ENCODE measurements at places on chromosomes 13 and 19.

DNA sequence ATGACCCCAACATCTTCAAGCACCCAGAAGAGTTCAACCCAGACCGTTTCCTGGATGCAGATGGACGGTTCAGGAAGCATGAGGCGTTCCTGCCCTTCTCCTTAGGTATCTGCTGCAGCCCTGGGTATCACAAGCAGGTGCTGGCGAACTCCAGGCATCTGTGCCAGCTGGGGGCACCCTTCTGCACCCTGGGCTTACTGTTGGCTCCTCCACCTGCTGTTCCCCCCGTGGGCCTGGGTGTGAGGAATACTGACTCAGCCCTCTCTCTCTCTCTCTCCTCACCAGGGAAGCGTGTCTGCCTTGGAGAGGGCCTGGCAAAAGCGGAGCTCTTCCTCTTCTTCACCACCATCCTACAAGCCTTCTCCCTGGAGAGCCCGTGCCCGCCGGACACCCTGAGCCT lies 13.0 kb downstream of the CYP2S1 start:
- no peak for DNase-seq

- DNase-seq: no peak
Observed at GRCh38 chr13:39864221-39864620, 208.8 kb downstream of the COG6 start.

DNA sequence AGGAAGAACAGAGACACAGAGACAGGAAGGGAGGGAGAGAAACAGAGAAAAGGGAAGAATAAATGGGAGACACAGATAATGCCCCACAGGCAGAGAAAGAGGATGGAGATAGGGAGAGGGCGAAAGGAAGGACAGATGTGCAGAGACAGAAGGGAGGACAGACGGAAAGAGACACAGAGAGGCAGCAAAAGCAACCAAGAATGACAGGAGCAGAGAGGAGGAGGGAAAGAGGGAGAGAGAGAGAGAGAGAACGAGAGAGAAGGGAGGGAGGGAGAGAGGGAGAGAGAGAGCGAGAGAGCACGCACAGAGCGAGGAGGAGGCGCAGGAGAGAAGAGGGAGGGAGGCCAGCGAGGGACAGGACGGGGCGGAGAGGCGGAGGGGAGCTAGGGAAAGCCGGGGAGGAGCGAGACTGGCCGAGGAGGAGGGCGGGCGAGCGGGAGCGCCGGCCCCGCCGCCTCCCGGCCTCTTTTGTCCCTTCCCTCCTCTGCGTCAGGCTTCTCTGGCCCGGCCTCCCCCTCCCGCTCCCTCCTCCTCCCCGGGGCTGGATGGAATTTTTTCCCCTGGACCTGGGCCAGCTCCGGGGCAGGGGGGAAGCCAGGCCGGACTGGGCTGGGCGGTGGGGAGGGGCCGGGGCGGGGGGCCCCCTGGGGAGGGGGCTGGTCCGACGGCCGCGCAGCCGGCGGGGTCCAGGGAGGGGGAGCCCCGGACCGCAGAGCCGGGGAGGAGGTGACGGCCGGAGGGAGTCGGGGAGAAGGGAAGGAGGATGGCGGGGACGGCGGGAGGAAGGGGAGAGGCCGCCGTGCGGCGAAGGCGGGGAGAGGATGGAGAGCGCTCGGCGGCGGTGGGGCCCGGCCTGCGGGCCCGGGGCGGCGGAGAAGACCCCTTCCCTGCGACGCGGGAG lies 4.2 kb upstream of the SPACA6 start:
- peak; percentile 56 for DNase-seq

GRCh38 chr19:55857974-55858373 lies 21.6 kb downstream of the NLRP4 start:
- no peak for DNase-seq

DNA sequence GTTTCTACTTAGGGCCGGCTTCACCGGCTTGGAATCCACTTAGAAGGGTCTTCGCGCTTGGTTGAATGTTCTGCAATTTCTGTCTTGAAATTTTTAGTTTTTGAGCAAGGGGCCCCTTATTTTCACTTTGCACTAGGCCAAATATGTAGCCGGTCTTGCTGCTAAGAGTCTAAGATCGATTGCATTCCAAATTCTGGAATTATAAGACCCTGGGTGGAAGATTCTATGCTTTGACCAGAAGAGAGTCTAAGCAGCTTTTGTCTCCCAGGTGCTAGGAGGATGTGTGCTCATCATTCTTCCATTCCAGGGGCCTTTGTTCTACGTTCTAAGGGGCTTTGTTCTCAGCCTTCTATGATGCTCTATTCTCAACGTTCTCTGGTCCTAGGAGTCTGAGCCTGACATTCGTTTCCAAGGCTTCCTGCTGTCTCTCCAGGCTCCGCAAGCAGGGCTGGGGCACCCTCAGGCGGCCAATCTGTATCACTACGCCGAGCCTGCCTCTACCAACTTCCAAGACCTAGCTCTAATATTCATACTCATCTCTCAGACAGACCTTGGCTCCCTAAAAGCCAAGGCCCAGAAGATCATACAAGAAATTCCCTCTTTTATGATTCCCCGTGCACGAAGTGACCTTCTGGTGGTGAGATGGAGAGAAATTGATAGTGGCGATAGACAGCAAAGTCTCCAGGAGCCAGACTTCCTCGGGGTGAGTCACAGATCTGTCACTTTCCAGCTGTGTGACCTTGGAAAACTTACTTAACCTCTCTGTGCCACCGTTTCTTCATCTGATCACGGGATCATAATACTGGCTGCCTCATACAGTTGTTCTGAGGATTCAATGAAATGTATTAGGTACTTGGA lies 982 bp upstream of the DACT3 start:
- peak; percentile 94 for DNase-seq
